Amniotic stem cell (primary cell): ENCODE measurements at places on chromosomes 3 and 15.

GRCh38 chr15:36899696-36900095 is 200.7 kb downstream of the MEIS2 start:
- no peak for DNase-seq

GRCh38 chr3:56593455-56594158 is 36.6 kb downstream of the CCDC66 start:
- DNase-seq, result no peak

DNA sequence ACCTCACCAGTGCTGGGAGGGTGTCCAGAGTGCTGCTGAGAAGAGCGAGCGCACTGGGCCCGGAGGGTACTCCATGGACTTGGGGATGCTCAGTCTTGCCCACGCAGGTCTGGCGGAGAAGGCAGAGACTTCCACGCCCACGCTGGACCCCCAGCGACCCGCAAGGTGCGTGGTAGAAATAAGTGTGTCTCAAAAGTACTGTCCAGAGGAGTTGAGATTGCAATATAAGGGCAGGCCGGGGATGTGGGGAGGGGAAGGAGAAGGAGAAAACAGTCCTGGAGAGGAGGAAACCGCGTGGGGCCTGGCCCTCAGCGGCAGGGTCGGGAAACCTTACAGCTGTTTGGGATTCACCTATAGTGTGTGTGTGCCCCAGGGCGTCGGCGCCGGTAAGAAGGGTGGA is 38.9 kb downstream of the NR2F2 start:
- no peak for DNase-seq

- no peak for DNase-seq
Observed at GRCh38 chr3:48623851-48624547, 2.4 kb upstream of the TMEM89 start.

- DNase-seq, result no peak
Observed at GRCh38 chr3:169289273-169289672, 374.2 kb downstream of the MECOM start.

GRCh38 chr3:140128217-140128616 is 193.2 kb downstream of the CLSTN2 start:
- DNase-seq, result no peak

GRCh38 chr3:28940530-28940929 is 340.3 kb upstream of the RBMS3 start:
- peak; percentile 40 for DNase-seq

GRCh38 chr15:74589826-74590225 is 25.8 kb upstream of the CLK3 start:
- DNase-seq, result no peak

DNA sequence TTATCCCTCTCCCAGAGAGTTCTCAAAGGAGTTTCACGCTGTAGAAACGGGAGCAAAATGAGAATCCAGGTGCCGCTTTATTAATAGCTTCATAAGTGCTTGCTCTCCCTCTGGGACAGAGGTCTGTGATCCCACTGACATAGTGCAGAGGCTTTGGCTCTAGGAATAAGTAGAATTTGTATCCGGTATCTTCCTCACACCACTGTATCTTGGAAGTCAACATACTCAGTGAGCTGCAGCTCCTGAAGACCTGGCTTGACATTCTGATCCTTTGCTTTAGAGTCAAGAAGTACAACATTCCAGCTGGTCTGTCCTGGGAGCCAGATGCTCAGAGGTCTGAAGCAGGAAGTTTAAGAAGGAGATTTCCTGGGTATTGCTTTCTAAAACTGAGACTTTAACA is 323.0 kb downstream of the LPP start:
- no peak for DNase-seq

- no peak for DNase-seq
Observed at GRCh38 chr15:82986442-82986780, 401 bp downstream of the RAMAC start.

DNA sequence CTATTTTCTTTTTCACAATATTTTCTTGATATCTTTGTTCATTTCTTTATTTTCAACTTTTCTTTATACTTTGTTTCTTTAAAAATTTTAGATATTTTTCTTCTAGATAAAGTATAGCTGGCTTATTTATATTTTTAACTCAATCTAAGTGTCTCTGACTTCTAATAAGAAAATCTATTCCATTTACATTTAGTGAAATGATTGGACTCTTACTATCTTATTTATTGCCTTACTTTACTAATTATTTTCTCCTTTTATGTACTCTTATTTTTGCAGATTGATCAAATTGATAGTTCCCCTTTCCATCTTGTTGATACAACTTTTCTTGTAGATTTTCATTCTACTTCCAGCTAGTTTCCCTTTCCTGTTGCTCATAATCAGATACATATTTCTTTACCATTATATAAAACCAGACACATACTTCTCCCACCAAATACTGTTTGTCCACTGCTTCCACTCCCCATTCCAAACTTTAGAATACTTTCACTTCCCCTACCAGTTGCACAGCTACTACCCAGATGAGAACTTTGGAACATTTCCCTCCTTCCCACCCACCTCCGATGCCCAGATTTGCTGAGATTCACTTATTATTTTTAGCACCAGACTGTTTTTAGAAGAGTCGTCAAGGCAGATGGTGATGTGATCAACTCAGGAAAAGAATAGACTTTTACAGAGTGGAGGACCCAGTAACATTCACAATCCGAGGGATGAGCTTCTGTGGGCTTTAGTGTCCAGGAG is 151.5 kb downstream of the LIPC start:
- DNase-seq, result no peak

DNA sequence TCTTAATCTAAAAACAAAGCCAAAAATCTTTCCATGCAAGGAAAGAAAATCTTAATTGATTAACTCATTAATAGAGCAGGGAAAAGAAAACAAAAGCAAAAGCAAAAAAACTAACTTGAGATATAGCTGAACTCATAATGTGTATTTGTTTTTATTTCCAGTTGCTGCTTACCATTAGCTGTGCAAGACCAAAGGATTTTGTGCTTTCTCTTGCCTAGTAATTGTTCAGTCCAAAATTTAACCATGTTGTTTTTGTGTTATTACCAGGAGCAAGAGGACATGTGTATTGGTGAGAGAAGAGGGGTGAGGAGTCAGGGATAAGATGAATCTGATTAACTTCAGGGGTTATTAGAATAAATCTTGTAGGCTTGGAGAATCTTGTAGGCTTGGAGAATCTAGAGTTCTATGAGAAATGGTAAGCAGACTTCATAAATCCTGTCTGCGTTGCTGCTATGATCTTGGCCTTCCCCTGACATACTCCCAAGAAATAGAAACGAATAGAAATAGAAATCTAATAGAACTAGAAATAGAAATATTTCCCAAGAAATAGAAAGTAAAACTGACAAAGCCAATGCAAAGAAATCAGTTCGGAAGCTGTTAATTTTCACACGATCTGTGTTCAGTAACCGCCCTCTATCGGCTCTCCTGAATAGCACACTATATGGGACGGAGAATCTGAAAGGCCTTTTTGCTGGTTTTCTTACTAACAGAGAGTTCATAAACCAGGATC is 72.6 kb upstream of the TNFSF10 start:
- no peak for DNase-seq
